ENCODE measurements at places on chromosomes 1 and 21. TPM values are rescaled to one million over a fixed set of nuclear protein-coding genes. Genes with fewer than 3 reads are reported as not detected.

- DNase-seq = no peak
Observed at GRCh38 chr1:181588631-181589030, 105.3 kb downstream of the CACNA1E start.

Gene HENMT1
- 6.5 TPM for total RNA-seq

DNA sequence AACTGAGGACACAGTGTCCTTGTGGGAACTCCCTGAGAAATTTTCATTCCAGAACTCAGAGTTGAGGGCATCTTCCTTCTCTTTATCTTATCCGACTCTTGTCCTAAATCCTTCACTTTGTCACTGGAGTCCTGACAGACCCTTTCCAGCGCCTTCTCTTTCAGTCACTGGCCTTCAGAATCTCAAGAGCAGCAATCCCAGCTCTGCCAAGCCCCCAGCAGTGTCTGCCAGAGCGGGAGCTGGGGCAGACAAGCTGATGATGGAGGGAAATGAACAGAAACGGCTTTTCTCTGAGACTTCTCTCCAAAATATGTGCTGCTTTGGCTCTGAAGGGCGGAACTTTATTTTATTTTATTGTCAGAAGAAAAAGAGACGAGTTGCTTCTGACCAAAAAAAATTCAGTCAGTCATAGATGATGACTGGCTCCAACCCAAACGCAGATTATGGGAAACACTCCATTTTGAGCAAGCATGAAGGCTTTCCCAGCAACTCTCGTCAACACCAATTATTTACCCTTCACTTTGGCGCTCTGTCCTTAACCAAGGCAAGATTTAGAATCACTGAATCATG, 32.2 kb downstream of the MIS18A start:
- DNase-seq = no peak

DNA sequence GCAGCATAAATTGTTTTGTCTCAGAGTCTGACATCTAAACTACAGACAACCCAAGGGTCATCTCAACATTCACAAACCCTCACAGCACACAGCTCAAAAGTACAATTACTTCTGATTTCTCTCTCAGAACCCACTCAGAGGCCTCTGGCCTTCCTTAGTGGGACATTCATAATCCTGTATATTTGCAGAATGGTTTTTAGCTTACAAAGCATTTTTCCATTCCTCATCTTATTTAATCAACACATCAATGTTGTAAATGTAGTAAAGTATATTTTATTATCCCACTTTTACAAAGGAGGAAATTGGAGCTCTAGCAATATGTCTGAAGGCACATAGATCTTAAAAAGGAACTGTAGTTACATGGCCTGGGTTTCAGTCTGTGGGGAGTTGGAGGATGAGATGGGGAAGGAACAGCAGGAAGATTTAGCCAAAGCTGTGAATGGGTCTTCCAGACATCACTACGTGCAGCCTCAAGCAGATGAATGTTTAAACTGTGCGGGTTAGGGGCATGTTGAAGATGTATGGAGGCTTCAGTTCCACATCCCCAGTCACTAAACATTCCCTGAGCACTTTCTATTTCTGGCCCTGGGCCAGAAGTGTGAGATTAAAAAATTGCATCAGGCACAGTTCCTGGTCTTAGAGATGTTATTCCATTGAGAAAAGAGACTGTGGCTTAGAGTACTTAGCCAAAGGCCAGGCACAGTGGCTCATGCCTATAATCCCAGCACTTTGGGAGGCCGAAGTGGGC, 13.3 kb downstream of the AKNAD1 start:
- no peak for DNase-seq

DNA sequence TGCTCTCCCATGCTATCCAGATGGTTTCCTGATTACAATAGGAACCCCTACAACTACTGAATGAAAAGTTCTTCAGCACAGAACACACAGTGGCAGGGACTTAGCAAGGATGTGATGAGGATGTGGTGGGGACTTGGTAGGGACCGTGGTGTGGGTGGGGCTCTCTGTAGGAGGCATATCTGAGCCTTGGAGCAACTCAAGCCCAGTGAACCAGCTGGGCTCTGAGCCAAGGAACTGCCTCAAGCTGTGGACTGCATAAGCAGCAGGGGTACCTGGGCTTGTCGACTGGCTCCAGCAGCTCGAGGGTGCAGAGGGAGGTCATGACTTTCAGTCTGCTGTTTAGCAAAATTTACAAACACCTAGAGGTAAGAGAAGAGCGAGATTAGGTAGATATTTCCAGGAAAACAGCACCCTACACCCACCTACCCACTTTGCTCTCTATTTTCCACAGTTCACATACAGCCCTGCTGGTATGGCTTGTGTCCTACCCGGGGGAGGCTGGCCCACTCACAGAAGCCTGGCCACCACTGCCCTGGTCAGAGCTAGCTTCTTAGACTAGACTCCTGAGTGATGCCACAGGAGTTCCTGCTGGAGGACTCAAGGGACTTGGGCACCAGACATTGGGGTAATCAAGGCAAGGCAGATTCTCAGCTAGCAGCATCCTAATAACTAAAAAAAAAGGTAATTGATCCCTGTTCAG, 86.8 kb upstream of the GCLM start:
- DNase-seq = no peak

GRCh38 chr1:159632922-159633321, 45.3 kb downstream of the APCS start:
- DNase-seq = no peak

Gene CLCA4
- total RNA-seq = not detected

GRCh38 chr1:92442351-92442750, 44.4 kb downstream of the GFI1 start:
- DNase-seq = no peak

GRCh38 chr1:160672789-160673695, 26.2 kb upstream of the SLAMF1 start:
- DNase-seq = no peak

Gene ZNF593OS
- not detected for total RNA-seq

All from lower lobe of right lung (tissue), 2 donors.